ENCODE measurements at places on chromosomes 1 and 21.
A peak's percentile ranks its signal among the peaks of the same experiment; 100 is the strongest.

- DNase-seq, result peak; percentile 83
These were observed 2.4 kb downstream of the PLPP3 start for GRCh38 chr1:56576880-56577405.

DNA sequence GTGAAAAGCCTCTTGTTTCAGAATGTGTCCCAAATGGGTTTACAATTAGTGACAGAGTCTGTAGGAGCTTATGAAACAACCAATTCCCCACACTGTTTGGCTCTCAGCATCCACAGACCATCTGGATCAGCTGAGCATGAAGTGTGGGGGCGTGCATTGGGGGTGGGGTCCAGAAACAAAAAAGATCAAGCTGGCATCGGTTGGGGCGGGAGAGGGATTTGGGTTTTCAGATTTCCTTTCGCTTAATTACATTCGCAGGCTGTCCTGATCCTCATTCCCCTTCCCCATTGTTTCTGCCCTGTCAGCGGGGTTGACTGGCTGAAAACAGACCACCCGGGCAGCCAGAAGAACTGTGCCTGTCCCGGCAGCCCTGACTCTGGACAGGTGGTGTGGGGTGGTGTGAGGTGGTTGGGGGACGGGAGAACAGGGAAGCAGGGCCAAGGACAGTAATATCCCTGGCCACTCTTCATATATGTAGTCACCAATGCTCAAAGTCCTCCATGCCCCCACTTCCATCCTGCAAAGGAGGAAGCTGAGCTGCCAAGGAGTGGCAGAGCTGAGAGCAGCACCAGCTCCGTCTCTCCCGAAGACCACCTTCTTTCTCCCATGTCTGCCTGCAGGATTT lies 92.0 kb downstream of the IER5 start:
- DNase-seq, result peak; percentile 87

DNA sequence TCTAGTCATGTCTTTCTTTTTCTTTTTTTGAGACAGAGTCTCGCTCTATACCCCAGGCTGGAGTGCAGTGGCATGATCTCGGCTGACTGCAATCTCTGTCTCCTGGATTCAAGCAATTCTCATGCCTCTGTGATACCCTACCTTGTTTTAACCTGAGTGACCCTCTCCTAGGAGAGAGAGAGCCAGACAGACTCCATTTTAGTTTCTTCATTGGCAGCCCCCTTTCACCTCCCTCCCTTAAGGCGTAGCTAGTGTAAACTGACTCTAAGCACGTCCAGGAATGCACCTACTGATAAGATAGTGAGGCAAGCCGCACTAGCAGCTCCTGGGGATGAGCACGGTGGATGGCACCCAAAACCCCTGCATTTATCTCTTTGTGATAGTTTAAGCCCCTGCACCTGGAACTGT lies 5.2 kb upstream of the PKNOX1 start:
- DNase-seq, result no peak

GRCh38 chr1:30664103-30664755 lies 59.2 kb downstream of the MATN1 start:
- no peak for DNase-seq

DNA sequence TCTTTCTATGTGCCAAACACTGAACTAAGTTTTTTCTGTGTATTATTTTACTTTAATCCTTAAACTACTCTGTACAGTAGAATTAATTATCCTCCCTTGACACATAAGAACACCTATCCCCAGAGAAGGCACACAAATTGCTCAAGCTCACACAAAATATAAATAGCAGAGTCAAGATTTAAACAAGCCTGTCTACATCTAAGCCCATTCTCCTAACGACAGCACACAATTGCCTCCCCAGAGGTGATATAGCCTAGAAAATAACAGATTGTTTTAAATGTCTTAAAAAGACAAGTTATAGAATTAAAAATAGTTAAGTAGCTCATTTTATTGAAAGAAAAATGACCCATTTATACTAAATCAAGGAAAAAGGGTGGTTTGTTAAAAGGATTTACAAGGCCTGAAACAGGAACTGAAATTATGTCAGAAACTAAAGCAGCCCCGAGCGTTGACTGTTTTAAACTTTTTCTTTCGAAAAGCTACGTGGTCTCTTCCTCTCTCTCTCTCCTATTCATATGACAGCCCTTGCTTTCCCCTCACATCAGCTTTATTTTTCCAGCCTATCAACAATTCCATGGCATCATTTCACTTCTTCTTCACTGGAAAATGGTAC lies 30.5 kb downstream of the TNFSF18 start:
- no peak for DNase-seq

DNA sequence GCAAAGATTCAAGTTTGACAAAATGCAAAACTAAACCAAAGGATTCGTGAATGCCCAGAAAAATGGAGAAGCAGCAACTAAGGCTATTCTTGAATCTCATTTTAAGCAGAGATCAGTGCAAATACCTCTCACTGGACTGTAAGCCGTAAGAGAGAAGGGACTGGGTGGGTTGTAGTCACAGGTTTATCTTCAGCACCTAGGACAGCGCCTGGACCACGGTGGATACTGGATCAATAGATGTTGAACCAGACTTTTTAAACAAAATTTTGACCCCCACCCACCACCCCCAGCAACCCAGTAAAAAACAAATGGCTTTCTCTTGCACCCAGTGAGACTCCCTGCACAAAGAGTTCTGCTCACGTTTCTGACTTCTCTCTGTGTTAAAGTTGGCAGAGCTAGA lies 347.1 kb downstream of the AJAP1 start:
- DNase-seq, result no peak

DNA sequence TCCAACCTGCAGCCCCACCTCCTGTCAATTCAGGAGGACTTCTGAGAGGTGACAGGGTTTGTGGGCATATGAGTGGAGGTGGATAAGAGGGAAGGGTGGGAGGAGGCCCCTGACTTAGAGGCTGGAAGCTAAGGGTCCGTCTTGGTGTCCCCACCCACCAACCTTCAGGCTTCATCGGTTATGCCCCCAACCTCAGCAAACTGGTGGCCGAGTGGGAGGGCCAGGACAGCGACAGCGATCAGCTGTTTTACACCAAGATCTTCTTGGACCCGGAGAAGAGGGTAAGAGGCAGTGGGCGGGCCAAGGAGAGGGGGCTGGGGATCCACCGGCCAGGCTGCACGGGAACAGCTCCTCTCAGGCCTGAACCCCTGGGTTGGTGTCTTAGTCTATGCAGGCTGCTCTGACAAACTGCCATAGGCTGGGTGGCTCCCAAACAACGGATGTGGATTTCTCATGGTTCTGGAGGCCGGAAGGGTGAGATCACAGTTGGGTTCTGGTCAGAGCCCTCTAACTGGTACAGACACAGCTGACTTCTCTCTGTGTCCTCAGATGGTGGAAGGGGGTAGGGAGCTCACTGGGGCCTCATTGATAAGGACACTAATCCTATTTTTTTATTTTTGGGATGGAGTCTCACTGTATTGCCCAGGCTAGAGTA lies 18.1 kb downstream of the PLOD1 start:
- DNase-seq, result no peak

- DNase-seq, result no peak
These were observed 12.4 kb upstream of the BSDC1 start for GRCh38 chr1:32406629-32407111.

DNA sequence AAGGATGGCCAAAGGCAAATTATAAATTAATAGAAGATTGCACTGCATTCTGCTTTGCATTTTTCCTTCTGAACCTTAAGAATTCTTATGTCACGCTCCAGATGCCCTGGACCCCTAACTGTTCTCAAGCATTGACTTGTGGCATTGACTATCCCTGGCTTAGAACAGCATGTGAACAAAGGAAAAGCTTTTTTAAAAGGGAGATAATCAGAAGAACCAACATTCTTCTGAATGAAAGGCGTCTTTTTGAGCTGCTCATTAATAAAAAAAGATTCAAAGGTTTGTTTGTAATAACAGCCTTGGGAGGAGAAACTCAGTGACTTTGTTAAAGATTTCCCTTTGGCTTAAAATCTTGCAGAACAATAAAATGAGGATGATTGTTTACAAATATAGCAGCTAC lies 105.5 kb downstream of the TNNI3K start:
- no peak for DNase-seq

DNA sequence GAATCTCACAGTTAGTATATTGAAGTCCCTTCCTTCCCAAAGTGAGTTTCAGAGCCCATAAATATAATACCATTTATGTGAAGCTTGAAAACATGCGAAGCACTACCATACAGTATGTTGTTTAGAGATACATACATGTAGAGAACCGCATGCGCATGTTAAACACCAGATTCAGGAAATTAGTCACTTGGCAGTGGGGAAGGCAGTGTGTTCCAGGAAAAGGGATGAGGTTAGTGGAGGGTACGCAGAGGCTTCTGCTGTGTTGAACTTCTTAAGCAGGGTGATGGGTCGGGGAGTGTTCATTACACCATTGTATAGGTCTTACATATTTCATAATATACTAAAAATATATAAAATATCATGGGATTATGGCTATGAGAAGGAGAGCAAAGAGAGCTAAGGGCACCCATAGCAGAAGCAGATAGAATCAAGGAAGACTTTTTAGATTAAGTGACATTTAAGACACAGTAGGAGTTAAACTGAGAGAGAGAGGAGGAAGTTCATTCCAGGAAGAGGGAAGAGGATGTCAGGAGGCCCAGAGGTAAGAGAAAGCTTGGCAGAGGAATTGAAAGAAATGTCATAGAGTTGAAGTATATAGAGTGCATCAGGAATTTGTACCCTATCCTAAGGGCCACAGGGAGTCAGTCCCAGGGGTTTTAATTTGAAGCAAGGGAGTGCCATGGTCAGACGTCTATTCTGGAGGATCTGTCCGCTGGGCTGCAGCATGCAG lies 43.5 kb upstream of the SARS1 start:
- DNase-seq, result no peak

GRCh38 chr1:3053986-3054385 lies 15.0 kb upstream of the PRDM16 start:
- no peak for DNase-seq

- DNase-seq, result no peak
These were observed 10.3 kb downstream of the SRSF11 start for GRCh38 chr1:70231475-70231874.

- no peak for DNase-seq
These were observed 2.1 kb downstream of the ERG start for GRCh38 chr21:38496224-38496623.

GRCh38 chr1:81850031-81850430 lies 49.3 kb downstream of the ADGRL2 start:
- no peak for DNase-seq

DNA sequence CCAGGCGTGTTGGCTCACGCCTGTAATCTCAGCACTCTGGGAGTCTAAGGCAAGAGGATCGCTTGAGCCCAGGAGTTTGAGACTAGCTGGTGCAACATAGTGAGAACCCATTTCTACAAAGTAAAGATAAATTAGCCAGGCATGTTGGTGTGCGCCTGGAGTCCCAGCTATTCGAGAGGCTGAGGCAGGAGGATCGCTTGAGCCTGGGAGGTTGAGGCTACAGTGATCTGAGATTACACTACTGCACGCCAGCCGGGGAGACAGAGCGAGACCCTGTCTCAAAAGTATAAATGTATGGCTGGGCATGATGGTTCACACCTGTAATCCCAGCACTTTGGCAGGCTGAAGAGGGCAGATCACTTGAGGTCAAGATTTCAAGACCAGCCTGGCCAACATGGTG lies 51.5 kb upstream of the LBR start:
- DNase-seq, result no peak

- DNase-seq, result no peak
These were observed 93.9 kb upstream of the CD34 start for GRCh38 chr1:208004851-208005250.

DNA sequence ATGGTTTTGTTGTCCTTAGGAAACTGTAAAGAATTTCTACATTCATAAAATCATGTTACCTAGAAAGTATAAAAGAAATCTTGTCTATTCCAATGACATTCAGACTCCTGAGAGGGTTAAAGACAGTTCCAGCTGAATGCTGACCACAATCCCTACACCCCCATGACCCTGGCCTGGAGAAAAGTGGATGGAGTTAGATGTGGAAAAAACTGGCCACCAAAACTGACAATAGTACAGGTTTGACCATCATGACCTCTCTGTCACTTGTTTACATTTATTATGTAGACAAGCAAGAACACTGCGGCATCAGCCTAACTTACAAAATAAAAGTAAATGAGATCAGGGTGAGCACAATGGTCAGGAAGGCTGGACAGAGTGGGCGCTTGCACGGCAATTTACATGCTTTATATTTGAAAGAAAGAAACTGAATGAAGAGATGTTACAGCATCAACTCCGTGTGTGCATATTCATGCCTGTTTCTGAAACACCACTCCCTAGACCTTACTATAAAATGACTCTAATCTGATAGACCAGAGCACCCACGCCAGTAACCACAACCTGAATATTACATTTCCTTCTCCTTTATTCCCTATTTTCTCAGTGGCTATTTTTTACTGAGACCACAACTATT lies 116.0 kb downstream of the ESRRG start:
- no peak for DNase-seq

- DNase-seq, result no peak
These were observed 10.3 kb downstream of the RNU1-2 start for GRCh38 chr1:16905868-16906702.

DNA sequence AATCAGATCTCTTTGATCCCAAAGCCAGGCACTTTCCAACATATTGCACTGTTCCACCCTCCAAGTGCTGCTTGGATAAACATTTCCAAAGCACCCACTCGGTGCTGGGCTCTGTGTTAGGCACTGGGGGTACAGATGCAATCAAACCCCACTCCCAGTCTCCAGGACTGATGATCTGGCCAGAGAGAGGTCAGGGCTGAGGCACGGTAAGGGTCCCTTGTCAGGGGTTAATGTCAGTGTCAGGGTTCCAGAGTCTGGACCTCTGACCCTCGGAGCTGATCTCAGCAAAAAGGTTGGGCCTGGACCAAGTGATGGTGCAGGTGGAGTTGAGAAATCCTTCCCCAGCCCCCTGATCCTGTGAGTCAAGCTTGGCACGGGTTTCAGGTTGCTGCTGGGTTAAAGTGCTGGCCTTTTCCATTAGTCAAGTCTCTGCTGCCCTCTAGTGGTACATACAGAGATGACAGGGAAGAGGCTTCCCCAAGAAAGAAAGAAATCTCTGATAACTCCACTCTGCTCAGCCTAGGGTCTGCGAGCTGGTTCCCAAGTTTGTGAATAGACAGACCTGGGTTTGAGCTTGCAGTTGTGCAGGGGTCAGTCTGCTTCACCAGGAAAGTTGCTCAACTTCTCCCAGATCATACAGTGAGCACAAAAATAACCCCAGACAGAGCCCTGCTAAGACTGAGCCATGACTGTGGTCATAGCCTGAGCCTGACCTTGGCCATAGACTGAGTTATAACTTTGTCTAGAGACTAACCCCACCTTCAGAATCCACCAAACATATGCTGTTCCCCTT lies 74.6 kb downstream of the DMRTA2 start:
- peak; percentile 68 for DNase-seq

GRCh38 chr1:53031732-53032131 lies 30.3 kb upstream of the PODN start:
- no peak for DNase-seq
